ENCODE measurements at places on chromosomes 6 and 20.

GRCh38 chr6:88481519-88481918 lies 315.4 kb upstream of the CNR1 start:
- DNase-seq = no peak

GRCh38 chr20:10490706-10491105 lies 55.6 kb downstream of the SLX4IP start:
- no peak for DNase-seq

DNA sequence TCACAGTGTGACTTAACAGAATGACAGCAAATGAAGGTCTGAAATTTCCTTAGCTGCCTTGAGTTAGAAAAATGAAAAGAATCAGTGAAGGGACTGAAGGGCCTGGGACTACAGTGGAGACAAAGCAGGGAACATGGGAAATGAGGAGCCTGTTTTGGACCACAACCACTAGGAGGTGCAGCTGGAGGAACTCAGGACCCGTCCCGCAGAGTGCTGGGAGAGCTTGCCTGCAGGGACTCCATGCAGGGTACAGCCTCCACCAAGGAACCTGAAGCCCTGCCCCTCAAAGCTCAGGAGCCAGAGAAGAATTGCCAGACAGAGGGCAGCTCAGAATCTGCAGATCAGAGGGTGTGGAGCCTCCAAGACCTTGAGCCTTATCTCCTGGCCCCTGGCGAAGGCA lies 50.7 kb downstream of the LRFN2 start:
- no peak for DNase-seq

GRCh38 chr6:107917451-107918375 lies 40.3 kb downstream of the SEC63 start:
- no peak for DNase-seq

- no peak for DNase-seq
Measured at GRCh38 chr6:134324766-134325165, 6.9 kb upstream of the SGK1 start.

- no peak for DNase-seq
Measured at GRCh38 chr6:40959781-40960327, 79.2 kb downstream of the UNC5CL start.

- DNase-seq = peak; percentile 43
Measured at GRCh38 chr6:33197431-33198048, 2.9 kb downstream of the RXRB start.
